C1 segment of cervical spinal cord (tissue), 14 donors: ENCODE measurements at places on chromosomes 12 and 14.

DNA sequence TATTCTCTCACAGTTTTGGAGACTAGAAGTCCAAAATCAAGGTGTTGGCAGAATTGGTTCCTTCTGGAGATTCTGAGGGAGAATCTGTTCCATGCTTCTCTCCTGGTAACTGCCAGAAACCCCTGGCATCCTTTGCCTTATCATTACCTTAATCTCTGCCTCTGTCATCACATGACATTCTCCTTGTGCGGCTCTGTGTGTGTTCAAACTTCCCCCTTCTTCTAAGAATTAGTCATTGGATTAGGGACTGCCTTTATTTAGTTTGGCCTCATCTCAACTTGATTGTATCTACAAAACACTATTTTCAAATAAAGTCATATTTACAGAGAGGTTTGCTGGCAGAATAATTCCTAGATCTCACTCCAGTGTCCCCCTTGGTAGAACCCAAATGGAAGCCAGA lies 68.9 kb downstream of the ZNF641 start:
- no peak for DNase-seq

- DNase-seq: no peak
These were observed 122.7 kb downstream of the SLC38A6 start for GRCh38 chr14:61103541-61104339.

- no peak for DNase-seq
These were observed 131.8 kb downstream of the PTPRR start for GRCh38 chr12:70788774-70789173.

- no peak for DNase-seq
These were observed 20.9 kb upstream of the KRAS start for GRCh38 chr12:25271486-25272098.

- no peak for DNase-seq
These were observed 127.7 kb downstream of the SLC16A7 start for GRCh38 chr12:59723520-59723919.

- DNase-seq: no peak
These were observed 13.3 kb upstream of the GRIP1 start for GRCh38 chr12:66692170-66692569.

GRCh38 chr12:108881953-108882352 lies 2.1 kb downstream of the DAO start:
- DNase-seq: no peak

DNA sequence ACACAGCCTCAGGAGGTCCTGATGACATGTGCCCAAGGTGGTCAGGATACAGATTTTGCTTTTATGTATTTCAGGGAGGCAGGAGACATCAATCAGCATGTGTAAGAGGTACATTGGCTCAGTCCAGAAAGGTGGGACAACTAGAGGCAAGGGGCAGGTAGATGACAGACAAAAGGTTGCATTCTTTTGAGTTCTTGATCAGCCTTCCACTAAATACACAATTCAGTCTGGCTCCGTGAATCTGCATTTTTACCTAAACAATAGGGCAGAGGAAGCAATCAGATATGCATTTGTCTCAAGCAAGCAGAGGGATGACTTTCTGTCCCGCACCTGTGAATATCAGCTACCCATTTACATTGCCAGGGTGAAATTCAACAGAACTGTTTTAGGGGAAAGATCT lies 178.6 kb downstream of the KSR2 start:
- no peak for DNase-seq
